ENCODE measurements at places on chromosomes 2 and 18.
A peak's percentile ranks its signal among the peaks of the same experiment; 100 is the strongest.

GRCh38 chr2:85019121-85019520, 48.2 kb downstream of the KCMF1 start:
- no peak for DNase-seq

DNA sequence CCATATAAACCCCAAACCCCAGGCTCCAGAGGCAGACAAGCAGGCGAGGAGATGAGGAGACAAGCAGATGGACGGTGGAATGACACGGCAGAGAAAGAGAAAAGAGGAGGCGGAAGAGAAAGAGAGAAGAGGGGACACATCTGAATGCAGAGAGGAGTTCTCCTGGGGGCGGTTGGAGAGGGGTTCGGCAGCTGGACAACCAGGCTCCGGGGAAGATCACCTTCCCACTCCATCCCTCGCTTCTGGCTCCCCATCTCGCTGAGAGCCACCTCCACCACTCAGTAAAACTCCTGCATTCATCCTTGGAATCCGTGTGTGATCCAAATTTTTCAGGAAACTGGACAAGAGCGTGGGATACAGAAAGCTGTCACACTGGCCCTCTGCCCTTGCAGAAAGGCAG, 966.7 kb upstream of the NXPH2 start:
- DNase-seq, result no peak

GRCh38 chr2:162888652-162889051, 50.1 kb upstream of the KCNH7 start:
- DNase-seq, result no peak

DNA sequence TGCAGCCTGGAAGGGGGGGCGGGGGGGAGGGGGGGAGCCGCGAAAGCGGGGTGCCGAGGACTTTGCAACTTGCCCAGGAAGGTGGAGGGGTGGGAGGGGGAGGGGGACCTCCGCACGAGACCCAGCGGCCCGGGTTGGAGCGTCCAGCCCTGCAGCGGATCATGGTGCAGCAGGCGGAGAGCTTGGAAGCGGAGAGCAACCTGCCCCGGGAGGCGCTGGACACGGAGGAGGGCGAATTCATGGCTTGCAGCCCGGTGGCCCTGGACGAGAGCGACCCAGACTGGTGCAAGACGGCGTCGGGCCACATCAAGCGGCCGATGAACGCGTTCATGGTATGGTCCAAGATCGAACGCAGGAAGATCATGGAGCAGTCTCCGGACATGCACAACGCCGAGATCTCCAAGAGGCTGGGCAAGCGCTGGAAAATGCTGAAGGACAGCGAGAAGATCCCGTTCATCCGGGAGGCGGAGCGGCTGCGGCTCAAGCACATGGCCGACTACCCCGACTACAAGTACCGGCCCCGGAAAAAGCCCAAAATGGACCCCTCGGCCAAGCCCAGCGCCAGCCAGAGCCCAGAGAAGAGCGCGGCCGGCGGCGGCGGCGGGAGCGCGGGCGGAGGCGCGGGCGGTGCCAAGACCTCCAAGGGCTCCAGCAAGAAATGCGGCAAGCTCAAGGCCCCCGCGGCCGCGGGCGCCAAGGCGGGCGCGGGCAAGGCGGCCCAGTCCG, 540 bp downstream of the SOX11 start:
- DNase-seq, result no peak

DNA sequence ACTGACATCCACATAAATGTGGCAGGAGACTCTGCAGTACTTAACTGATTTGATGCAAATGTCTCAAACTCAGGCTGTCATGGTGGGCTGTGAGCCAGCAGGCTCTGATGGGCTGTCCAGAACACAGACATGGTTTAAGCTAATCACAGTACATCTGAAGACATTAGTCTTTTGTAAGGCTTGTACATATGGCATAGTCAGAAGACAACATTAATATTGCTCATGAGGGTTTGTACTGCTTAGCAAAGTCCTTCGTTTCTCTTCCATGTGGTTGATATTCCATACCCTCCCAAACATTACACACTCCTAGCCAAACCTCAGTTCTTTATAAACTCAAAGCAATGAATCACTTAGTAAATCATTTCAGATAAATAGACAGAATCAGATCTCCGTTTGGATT, 330.6 kb downstream of the RND3 start:
- DNase-seq, result no peak

DNA sequence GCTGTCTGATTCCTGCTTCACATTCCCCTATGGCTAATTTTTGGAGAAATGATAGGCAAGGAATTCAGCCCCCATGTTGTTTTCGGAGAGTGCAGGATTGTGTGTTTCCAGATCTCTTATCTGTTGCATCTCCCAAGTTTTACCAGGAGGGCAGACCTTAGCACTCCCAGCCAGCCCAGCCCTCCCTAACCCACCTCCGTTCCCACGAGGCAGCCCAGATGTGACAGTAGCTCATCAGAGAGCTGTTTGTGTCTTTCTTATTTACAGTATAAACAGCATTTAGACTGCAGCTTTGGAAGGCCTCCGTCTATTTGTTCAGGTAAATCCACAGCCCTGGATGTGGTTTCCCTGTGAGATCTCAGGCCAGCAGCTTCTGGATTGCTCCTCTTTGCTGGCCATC, 91.6 kb downstream of the THNSL2 start:
- DNase-seq, result no peak

GRCh38 chr18:46481048-46481846, 175.8 kb downstream of the LOXHD1 start:
- DNase-seq, result peak; percentile 18
